Effector memory CD4-positive, alpha-beta T cell (primary cell): ENCODE measurements at places on chromosomes 11 and 22.

- no peak for DNase-seq
Observed at GRCh38 chr22:23537416-23537815, 42.7 kb downstream of the IGLL1 start.

GRCh38 chr11:123628936-123629683 is 25.3 kb downstream of the SCN3B start:
- no peak for DNase-seq

DNA sequence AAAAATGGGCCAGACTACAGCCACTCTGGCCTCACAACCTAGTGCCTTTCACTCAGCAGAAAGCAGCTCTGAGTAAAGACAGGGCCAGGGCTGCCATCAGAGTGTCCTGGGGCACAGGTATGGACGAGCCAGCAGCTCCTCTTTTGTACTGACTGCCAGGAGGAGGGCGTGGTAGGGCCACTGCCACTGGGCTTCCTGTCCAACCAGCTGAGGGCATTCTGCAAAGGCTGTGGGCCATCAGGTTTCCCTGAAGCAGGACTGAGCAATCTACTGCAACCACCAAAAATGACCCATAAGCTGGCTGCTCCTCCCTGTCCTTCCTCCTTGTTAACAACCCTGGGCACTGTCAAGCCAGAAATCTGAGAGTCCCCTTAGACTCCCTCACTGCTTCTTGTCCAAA is 33.1 kb downstream of the ASCC2 start:
- no peak for DNase-seq

DNA sequence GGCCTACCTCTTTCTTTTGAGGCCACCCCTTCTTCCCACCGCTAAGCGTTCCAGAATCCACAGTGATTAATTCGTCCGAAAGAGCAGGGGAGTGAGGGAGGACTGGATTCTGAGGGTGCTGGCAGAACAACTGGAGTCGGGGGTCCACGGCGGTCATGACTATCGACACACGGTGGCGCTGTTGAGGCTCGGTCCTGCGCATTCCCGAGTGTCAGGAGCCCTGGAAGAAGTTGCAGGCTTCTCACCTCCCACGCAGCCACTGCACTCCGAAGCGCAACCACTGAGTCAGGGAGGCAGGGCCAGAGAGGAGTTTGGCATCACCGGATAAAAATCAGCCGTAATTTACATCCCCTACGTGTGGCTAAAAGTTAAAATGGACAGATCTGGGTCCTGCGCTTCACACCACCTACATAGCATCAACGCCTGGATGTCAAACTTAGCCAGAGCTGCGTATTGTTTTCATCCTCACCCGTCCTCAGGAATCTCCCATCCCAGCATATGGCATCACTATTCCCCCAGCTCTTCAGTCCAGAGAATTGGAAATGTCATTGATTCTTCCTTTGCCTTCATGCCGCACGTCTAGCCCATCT is 10.7 kb upstream of the CTSF start:
- peak; percentile 68 for DNase-seq

- no peak for DNase-seq
Observed at GRCh38 chr22:38106814-38107578, 3.5 kb downstream of the BAIAP2L2 start.

- no peak for DNase-seq
Observed at GRCh38 chr11:88297863-88298262, 39.7 kb downstream of the CTSC start.

GRCh38 chr11:85889108-85889507 is 33.9 kb downstream of the CCDC83 start:
- DNase-seq, result no peak

- DNase-seq, result no peak
Observed at GRCh38 chr22:21707677-21708076, 27.9 kb downstream of the YPEL1 start.

DNA sequence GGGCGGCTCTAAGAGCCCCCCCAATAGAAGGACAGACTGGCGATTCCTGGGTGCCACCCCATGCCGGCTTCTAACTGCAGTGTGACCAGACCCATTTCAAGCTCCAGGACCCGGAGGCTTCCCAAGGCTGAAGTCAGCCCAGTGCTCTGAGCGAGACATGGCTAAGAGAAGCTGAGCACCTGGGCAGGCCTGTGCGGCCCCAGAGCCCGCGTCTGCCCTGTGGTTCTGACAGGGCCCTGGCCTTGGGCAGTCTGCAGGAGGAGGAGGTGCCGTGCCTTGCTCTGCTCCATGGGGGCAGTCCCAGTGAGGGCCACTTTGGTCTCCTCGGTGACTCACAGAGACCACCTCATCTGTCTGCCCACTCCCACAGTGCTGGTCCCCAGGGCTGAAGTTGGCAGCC is 1314.2 kb downstream of the BRD1 start:
- no peak for DNase-seq

DNA sequence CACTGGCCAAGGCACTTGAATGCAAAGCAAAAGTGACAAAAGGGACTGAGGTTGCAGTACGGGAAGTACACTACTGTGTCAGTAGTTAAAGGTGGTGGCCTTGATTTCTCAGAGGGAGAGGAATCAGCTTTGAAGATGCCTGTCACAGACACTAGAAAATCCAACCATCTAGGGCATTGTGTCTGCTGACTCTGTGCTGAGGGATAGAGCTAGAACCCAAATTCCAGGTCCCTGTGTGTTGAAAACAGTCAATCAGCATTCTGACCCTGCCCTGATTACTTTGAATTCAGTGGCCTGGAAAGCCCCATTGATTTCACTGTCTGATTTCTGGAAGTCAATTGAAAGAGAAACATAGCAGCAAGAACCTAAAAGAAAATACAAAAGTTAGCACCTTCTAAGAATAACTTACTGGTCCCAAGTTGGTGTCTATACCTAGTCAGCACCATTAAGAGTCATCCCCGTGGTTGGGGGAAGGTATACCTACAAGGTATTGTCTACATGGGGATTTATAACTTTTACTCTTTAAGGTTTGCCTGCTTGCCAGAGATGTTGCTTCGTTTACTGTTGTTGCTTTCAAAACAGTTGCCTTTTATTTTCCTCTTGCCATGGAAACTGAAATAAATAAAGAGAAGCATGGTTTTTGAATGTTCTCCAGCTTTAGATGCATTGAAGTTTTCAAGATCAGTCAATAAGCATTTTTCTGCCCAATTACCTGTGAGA is 97.3 kb downstream of the PDHX start:
- DNase-seq, result peak; percentile 22

DNA sequence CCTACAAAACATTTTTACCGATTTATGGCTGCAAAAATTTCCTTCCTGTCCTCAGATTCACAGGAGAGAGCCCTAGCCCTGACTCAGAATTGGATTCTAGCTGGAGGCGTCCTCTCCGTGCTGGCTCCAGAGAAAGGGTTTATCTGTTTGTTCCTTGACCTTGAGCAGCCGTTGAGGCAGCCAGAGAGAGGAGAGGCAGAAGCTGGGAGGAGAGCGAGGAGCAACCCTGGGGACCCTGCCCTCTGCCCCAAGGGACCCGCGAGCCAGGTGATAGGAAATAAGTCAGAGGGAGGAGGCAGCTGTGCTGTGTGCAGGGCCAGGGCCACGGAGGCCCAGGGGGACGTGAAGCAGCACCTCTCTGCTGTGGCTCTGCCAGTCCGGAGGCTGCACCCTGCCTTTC is 75.6 kb downstream of the IGLL1 start:
- no peak for DNase-seq

- DNase-seq, result no peak
Observed at GRCh38 chr11:78845496-78845895, 270.8 kb upstream of the NARS2 start.

GRCh38 chr11:78657968-78658839 is 83.5 kb upstream of the NARS2 start:
- no peak for DNase-seq

GRCh38 chr22:20160041-20160440 is 9.2 kb upstream of the CCDC188 start:
- DNase-seq, result no peak
